ENCODE measurements at places on chromosomes 1 and 21. TPM values are rescaled to one million over a fixed set of nuclear protein-coding genes. Genes with fewer than 3 reads are reported as not detected.

The MIGA1 gene
- 14.0 TPM for total RNA-seq

DNA sequence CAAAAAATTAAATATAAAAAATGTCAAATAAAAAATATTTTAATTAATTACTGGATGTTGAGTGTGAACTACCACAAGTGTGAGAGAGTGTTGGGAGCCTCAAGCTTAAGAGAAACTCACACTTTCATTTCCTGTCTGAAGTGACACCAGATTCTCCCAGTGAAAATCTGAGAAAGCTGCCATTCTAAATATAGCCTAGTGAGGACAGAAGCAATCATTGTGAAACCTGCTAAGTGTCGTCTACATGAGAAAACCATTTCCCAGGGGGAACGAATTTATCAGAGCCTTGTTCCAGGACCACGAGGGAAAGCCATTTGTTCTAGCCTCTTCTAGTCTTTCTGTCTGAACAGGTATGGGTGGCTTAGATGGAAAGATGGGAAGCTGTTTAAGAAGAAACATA lies 329.3 kb upstream of the PRMT6 start:
- no peak for DNase-seq

GRCh38 chr1:230773396-230774033 lies 26.3 kb downstream of the CAPN9 start:
- no peak for DNase-seq

GRCh38 chr1:235642943-235643371 lies 6.6 kb downstream of the GNG4 start:
- no peak for DNase-seq

The ITLN2 gene
- total RNA-seq = not detected

DNA sequence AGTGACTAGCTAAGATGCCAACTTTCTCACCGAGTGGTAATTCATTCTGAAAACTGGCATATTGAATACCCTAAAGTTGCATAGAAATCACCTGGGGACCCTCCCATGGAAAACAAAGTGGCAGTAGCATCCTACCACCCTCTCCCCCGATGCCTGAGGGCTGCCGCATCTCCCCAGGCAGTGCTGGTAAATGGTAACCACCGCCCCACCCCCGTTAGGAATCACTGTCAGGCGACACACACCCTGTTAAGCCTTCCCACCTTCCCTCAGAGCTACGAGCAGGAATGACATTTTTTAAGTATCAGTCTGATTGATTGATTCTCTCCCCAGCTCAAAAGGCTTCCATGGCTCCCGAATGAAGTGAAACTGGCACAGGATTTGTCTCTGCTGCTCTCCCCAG lies 28.3 kb downstream of the TMPRSS2 start:
- DNase-seq = no peak
